Karpas-422 (cell line): ENCODE measurements at places on chromosomes 5 and 9.

DNA sequence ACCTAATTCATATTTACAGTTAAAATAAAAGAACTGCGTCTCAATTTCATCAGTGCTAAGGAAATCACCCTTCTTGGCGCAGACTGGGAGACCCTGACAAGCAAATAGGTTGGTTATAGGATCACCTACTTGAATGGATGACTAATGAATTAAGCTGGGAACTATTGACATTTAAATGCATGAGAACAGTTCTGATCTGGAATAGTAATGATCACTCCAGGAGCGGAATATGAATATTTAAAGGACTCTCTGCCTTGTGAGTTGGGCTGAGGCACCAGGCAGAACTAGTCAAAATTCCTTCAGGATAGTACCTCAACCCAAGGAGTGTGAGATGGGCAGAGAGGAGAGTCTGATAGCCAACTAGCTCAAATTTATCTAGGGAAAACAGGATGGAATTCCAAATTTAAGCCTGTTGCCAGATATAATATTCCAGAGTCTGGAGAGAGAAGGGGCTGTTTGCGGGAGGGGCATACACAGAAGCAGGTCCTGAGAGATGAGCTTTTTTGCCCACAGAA is 364.4 kb downstream of the CSNK1G3 start:
- no peak for DNase-seq

DNA sequence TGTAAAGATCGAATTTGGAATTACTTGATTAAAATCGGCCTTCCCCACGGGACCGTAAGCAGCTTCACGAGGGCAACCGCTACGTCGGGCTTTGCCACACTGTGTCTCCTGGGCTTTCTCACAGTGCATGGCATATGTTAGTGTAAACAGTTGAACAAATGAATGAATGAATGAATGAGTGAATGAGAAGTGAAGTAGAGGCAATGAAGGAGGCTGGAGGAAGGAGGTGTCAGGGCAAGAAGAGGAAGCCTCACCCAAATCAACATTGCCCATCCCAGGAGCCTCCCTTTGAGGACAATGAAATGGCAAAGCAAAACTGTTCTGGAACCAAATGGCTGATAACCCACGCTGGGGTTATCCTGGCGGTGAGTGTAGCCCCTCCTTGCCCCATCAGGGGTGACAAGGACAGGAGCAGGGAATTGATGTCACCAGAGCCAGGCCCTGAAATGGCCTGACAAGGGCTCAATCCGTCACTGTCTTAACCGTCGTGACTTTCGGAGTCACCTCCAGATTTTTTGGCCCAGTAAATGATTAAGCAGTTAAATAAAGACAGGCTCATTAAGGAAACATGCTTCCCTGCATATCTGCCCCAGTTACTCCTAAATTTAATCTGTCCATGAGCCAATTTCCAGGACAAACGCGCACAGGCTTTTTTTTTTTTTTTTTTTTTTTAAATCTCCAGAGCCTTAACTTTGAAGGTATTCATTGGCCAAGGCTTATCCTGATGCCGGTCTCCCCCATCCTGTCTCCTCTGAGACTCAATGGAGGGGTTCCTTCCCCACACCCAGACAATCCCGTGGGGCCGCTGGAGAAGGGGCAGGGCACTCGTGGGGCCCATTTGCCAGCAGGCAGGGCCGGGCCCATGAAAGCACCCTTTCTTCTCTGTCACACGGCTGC is 88.4 kb upstream of the BOD1 start:
- DNase-seq, result no peak

GRCh38 chr9:121783521-121784507 is 132.4 kb downstream of the DAB2IP start:
- no peak for DNase-seq

DNA sequence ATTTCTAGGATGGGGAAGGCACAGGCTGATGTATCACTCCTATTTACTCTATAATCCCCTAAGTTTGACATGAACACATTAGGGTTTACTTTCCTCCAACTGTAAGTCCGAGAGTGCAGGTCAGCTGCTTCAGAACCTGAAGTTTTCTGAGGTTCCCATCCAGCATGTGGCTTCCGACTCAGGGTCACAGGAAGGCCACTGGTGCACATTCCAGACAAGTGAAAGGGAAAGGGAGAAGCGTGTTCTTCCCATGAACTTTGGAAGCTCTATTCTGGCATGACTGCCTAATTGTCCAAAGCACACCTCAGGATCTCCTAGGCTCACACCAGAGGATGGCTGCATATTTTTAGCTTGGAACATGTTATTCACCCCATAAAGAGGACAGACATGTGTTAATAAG is 602.6 kb downstream of the SEMA5A start:
- DNase-seq, result no peak

DNA sequence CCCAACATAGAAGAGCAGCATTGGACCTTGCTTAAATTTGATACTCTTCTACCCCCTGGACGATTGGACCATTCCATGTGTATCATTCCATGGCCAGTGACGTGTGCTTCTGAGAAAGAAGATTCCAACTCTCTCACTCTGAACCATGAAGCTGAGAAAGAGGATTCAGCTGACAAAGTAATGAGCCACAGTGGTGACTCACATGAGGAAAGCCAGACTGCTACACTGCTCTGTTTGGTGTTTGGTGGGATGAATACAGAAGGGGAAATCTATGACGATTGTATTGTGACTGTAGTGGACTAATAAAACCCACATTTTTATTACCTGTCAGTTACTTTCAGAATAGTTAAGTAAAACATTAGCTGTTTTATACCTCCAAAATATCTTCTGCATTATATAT is 7.5 kb downstream of the HSPA5 start:
- DNase-seq, result peak; percentile 53

DNA sequence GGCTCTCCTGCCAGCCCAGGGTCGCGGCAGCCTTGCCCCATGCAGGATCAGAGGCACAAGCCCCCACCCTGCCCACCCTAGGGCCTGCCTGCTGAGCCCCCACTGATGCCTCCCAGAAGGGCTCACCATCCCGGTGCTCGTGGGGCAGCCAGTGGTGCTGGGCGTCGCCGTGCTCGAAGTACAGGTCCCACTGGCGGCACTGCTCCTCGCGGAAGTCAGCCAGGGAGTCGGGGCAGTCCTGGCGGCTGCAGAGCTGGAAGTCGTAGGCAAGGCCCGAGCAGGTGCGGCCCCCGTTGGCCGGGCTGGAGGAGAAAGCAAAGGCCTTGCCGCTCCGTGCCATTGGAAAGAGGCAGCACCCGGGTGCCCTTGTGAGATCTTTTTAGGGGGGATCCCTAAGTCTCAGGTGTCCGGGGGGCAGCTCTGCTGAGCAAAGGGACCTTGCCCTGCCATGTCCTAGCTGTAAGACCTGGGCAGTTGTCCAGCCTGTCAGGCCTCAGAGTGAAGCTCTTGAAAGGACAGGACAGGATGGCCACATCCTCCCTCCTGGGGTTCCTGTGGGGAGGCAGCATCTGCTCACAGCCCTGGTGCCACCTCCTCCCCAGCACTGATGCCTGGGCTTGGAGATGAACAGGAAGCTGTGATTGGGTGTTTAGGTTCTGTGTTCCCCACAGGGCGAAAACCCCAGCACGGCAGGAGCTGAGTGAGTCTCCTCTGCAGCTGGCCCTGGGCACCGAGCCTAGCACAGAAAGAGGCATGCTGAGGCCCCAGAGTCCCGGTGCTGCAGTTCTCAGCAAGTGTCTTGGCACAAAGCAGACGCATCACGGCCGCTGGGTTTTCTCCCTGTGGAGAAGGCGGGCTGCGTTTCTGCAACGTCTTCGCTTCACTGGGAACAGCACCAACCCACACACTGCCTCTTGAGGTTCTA is 77.7 kb downstream of the ZNF354C start:
- no peak for DNase-seq

GRCh38 chr9:110197330-110198187 is 10.4 kb downstream of the C9orf152 start:
- DNase-seq, result no peak

DNA sequence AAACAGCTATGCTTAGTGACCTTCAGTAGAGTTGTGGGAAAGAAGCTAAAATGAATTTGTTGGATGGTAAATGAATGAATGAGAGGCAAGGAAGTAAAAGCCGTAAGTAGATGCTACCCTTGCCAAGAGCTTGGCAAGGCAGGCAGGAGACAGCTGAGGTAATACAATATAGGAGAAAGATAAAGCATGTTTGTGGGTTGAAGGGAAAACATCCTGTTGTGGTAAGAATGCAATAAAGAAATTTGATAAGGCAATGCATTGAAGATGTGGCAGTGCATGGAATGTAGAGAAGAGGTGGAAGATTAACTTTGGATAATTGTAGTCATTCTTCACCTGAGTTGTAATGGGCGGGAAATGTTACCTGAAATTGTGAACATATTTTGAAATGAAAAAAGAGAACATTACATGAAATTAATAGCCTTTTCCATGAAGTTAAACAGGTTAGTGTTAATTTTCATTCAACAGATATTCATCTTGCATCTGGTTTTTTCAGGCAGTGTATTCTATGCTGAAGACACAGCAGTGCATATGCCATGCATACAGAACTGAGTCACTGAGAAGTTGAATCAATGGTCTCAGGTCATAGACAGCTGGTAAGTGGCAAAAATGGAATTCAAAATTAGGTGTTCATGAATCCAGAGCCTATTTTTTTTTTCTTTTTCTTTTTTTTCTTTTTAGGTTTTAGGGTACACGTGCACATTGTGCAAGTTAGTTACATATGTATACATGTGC is 43.4 kb upstream of the SPINK5 start:
- no peak for DNase-seq

- no peak for DNase-seq
Measured at GRCh38 chr9:73155968-73156864, 4.6 kb downstream of the ANXA1 start.

GRCh38 chr9:132156262-132156661 is 5.6 kb upstream of the NTNG2 start:
- no peak for DNase-seq

DNA sequence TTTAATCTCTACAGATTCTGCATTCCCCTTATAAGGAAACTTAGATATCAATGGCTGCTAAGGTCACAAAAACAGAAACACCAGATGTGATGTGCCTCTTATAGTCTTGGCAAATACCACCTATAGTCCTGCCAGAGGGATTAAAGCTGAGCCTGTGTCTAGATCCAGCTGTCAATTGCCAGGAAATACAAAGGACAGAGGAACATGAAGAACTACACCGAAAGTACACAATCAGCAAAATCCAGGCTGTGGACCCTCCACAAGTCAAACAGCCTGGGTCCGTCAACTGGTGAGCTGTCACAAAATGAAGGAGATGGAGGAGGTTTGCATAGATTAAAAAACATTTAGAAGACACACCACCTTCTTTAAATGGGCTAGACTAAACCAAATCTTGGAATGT is 85.4 kb downstream of the KLF4 start:
- DNase-seq, result no peak

DNA sequence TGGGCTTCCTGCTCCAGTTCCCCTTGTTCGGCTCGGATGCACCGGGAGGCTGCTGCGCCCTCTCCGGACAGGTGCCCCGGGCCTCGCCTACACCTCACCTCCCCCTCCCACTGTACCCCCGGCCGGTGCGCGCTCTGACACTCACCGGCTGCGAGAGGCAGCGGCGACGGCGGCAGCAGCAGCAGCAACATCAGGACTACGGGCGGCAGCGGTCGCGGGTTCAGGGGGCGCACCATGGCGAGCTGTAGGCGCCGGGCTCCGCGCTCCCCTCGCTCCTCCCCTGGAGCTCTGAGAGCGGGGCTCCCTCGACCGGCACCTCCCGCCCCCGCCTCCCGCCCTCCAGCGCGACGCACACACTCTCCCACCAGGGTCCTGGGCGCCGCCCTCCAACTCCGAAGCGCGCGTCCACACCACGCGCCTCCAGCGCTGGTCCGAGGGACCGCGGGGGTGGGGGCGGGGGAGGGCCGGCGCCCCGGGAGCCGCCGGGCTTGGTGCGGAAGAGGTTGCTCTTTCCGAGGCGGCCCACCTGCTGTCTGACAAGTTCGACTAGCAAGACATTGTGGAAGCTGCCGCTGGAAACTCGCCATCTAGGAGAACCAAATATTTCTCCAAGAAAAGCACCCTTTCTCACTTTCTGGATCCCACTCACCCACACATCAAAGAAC is at the start of gene GFRA3:
Gene GFRA3, minus strand, starts transcription at position 433 of the 665 bp plus-strand sequence. Its CDS starts 197 bp downstream, at position 236.
- no peak for DNase-seq

DNA sequence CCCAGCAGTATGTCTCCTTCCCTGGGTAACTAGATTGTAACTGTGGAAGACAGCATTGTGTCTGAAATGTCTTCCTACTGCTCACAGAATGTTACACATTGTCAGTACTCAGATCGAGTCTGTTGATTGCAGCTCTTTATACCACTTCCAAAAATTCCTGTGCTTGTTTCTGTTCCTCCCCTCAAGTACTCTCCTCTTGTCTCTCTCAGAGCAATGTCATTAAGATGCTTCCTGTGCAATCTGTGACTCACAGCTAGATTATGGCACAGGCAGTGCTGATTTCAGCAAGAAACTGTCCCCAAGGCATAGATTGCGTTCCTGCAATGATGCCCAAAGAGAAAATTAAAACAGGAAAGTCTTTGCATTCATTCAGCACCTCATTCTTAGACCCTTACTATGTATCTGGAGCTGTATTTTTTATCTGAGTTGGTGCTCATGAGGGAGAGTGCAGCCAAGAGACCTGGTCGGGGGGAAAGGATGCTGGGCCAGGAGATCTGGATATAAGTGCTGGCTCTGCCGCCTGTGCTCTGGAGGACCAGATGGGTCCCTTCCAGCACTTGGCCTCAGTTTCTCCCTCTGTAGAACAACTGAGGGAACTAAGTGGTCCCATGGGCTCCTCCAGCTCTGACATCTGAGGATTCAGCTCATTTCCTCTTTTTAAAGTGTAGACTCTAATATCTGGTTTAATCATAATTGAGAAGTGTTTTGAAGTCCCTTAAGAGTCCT is 40.8 kb upstream of the GNPDA1 start:
- peak; percentile 40 for DNase-seq
